ENCODE measurements at places on chromosomes 13 and 19.

GRCh38 chr19:43468354-43469159, 3.1 kb upstream of the LYPD3 start:
- no peak for DNase-seq

GRCh38 chr13:51793570-51794271, 10.2 kb downstream of the DHRS12 start:
- DNase-seq = peak; percentile 28

DNA sequence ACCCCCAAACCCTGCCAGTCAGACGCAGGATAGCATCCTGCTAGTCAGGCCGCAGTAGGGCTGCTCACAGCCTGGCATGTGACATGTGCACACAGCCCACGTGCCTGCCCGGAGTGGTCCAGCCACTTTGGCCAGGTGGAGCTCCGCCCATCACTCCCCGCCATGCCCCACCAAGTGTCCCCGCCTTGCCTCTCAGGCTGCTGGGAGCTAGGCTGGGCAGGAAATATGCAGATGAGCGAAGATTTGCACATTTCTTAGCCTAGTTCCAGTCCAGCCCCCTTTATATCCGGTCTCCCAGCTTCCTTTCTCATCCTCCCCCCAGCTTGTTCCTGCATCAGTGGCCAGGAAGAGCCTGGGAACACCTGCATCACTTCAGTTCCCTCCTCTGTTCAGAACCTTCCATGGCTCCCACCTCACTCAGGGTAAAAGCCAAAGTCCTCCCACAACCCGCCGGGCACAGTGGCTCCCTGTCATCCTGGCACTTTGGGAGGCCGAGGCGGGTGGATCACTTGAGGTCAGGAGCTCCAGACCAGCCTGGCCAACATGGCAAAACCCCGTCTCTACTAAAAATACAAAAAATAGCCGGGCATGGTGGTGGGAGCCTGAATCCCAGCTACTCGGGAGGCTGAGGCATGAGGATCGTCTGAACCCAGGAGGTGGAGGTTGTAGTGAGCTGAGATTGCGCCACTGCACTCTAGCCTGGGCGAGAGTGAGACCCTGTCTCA, 2.3 kb upstream of the DOCK6 start:
- no peak for DNase-seq

GRCh38 chr13:47904241-47904640, 96.8 kb downstream of the SUCLA2 start:
- DNase-seq = no peak

DNA sequence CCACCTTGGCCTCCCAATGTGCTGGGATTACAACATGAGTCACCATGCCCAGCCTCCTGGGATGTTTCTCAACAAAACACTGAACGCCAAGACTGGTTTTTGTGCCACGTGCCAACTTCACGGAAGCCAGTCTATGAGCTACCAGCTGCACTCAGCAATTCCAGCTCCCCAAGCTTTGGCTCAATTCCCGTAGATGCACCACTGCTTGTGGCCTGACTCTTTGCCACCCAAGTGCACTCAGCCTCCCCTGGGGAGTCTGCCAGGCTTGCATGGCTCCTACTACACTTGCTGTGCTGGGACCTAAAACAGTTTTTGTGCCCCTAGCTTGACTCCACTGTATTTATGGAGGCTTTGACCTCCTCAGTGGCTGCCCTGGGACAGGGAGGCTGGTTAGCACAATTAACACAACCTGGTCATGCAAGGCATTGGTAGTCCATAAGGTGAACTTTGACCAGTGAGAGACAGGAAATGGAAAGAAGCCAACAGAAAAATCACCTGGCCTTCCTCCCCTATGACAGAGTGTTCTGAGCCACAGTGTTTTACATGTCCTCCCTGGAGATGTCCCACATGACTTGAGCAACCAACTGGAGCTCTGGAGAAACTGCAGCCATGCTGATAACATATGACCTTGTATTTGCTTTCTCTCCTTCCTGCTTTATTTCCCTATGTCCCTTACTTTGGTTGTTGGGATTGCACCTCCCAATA, 1173.1 kb downstream of the UQCRFS1 start:
- DNase-seq = no peak

DNA sequence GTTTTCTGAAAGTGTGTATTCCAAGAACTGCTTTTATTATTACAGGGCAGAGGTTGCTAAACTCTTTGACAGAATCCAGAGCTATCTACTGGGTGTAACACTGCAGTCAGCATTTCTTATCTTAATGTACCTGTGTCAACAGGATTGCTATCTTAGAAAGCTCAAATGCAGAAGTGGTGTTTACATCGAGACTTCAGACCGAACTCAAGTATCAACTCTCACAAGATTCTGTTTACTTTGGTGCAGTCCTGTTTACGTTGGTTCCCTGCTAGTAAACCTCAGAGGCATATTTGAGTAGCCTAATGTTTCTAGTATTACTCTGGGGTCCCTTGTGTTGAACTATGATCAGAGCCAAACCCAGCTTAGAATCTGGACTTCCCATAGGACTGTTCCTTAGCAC, 20.5 kb downstream of the SLC15A1 start:
- no peak for DNase-seq

GRCh38 chr19:48502350-48503018, 9.2 kb downstream of the LMTK3 start:
- DNase-seq = no peak

GRCh38 chr19:11261431-11261970, 823 bp downstream of the DOCK6 start:
- no peak for DNase-seq

- DNase-seq = no peak
These were observed 11.7 kb downstream of the SPRY2 start for GRCh38 chr13:80329250-80329649.

DNA sequence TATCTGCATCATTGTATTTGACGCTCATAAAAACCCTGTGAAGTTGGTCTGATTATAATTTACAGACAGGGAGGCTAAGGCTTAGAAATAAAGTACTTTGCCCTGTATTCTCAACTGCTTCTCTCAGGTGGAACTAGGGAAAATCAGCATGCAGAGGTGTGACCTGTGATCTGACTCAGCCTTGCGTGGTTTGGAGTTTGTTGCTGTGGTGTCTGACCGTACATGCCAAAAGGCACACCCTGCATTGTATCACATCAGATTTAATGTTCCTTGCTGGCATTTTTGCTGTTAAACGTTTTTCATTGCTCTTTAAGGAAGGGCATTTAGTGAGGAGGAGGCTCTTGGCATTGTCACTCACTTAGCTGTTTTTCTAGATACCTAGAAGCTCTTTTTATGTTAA, 58.8 kb upstream of the C1QTNF9B start:
- no peak for DNase-seq

DNA sequence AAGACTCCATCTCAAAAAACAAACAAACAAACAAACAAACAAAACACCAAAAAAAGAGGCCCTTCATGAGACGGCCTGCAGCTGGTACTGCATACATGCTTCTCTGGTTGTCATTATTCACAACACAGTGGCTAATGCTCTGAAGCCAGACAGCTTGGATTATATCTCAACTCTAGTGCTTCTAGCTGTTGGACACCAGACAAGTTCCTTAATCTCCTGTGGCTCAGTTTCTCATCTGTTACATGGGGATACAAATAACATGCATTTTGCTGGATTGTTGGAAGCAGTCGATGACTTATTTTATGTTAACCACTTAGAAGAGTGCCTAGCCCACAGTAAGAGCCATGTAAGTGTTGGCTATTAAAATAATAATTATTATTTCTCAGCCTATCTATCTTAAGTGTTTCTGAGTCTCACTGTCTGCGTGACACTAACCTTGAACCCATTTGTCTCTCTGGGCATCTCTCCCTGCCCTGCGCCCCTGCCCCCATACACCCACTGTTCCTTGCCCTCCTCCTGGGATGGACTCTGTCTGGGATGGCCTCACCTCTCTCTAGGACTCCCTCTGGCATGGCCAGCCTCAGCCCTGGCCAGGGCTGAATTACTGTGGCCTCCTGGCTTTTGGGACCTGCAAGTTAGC, 3.1 kb upstream of the JUNB start:
- no peak for DNase-seq

GRCh38 chr13:93549326-93550005, 322.9 kb downstream of the GPC6 start:
- no peak for DNase-seq

Data from GM04504 (cell line).